ENCODE measurements at places on chromosomes 6 and 20. TPM values are rescaled to one million over a fixed set of nuclear protein-coding genes. Genes with fewer than 3 reads are reported as not detected.

DNA sequence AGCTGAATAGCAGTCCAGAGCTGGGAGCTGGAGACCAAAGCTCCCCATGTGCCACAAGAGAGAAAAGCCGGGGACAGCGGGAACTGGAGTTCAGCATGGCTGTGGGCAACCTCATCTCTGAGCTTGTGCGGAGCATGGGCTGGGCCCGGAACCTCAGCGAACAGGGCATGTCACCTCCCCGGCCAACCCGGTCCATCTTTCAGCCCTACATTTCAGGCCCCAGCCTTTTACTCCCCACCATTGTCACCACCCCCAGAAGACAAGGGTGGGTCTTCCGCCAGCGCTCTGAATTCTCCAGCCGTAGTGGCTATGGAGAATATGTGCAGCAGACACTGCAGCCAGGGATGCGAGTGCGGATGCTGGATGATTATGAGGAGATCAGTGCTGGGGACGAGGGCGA, 4.0 kb downstream of the CUL9 start:
- no peak for DNase-seq

DNA sequence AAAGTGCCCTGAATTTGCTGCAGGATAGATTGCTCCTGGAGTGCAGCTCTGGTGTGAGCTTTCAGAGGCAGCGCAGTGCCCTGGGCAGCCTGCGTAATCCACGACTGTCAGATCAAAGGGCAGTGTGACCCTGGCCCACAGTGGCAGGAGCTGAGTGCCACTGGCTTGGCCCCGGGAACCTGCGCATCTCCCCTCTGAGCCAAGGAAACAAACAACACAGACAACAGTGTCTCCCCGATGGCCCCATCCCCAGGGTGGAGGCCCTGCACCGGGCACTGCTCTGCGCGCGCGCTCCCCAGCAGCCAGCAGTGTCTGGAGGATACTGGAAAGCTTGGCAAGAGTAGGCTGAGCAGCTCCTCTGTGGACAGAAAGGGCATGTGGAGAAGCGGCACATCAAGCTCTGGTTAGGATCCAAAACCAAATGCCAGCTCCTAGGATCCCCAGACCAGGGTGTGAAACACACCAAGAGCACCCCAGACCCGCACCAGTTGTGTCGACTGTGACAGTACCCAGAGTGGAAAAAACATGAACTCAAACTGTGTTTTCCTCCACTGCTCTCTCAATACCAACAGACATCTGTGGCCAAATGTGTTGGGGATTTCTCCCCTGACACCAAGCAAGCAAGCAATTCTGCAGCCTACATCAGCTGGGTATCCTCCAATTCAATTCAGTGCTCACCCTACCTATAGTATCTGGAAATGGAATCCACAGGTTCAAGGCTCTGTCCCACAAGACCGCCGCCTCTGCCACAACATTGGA, 26.7 kb downstream of the RBCK1 start:
- no peak for DNase-seq

DNA sequence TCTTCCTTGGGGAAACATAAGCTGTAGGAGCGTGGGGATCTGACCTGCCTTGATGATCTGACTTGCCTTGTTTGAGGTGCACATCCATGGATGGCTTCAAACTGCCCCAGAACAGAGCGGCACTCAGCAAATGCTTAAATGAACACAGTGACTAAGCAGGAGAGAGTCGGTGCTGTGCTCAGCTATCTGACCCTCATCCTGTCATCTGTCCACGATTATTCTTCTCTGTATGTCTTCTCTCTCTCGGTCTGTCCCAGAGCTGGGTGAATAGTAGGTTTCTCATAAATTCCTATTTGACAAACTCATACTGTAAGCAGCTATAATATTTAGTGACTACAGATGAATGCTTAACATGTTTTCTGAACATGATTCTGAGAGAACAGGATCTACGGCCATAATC, 37.3 kb downstream of the TRAM2 start:
- DNase-seq = peak; percentile 63

SULF2 gene
- total RNA-seq = 23.5 TPM

RUNX2 gene
- 1.1 TPM for total RNA-seq

- peak; percentile 45 for DNase-seq
Measured at GRCh38 chr6:156686301-156686994, 90.7 kb upstream of the ARID1B start.

- DNase-seq = peak; percentile 15
Measured at GRCh38 chr6:109059571-109060021, 35.0 kb downstream of the SESN1 start.

- DNase-seq = peak; percentile 70
Measured at GRCh38 chr20:5168651-5169396, 42.0 kb downstream of the CDS2 start.

TSHZ2 gene
- 0.36 TPM for total RNA-seq

DNA sequence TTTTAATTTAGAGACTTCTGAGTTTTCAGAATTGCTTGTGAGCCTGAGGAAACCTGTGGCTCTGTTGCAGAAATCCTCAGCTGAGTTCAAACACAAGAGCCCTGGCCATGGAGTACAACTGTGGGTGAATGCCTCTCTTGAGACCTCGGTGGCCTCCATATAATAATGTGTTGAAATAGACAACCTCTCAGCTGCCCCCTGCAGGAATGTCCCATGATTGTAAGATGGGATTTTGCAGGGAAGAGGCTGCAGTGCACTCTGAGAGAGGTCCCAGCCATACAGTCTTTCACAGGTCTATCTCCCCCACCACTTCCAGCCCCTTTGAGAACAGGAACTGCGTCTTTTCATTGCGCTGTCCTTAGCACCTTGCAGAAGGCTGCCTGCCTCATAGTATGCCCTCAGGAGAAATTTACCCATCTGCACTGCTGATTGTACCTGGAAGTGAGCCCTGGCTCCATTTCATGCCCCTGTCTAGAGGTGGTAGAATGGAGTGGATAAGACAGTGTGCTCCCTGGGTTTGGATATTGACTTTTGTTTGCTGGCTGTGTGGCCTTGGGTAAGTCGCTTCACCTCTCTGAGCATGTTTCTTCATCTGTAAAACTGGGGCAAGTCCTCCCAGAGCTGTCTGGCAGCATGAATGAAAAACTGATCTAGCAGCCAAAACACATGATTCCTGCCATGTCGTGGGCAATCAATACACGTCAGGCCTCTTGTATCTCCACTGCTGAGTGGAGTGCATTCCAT, 16.8 kb upstream of the CDH22 start:
- DNase-seq = peak; percentile 40

- no peak for DNase-seq
Measured at GRCh38 chr20:19129306-19129705, 83.1 kb upstream of the SLC24A3 start.
